ENCODE measurements at places on chromosomes 3 and 15. TPM values are rescaled to one million over a fixed set of nuclear protein-coding genes. Genes with fewer than 3 reads are reported as not detected.

GRCh38 chr15:51883271-51883837, 53.9 kb downstream of the TMOD3 start:
- no peak overlapping the region for H3K4me3 ChIP-seq
- peaks cover 18% of the 10 kb centered on the region for H3K36me3 ChIP-seq
- H3K4me1 ChIP-seq = peaks cover 19% of the 10 kb centered on the region
- no peaks in the 10 kb centered on the region for H3K27me3 ChIP-seq
- H3K27ac ChIP-seq = no peak overlapping the region
- DNase-seq = no peak

DNA sequence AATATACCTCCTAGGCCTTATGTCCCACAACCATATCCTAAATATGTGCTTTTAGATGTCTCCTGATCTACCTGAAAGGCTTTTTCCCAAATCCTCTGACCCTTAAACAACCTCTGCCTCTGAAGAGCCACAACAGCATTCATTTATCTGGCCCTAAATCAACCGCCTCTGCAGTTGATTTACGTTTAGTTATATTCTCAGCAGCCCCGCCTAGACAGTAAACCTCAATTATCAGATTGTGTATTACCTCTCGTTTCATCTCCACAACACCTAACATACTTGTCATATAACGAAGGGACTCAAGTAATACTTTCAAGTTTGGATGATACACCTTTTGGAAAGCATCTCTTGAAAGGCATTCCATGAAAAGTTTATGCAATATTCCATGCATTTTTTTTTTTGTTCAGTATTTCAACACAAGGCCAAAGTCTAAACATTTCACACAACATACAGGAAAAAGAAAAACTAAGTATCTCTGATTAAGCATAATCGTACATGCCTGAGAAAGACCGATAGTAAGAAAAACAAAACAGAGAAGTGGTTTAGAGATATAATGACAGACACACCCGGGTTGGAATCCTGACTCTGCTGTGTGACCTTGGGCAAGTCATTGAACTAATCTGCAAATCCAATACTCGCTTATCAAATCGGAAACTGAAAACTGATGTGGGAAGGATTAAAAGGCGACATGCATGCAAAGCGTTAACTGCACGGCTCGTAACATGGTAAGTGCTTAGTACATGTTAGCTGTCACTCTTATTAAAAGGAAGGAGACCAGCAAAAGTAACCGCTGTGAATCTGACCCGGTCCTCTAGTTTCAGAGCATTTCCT, 778 bp downstream of the CRBN start:
- H3K4me1 ChIP-seq = peaks cover 16% of the 10 kb centered on the region
- DNase-seq = no peak
- H3K4me3 ChIP-seq = peak overlapping the region; percentile 93
- H3K27me3 ChIP-seq = peaks cover 12% of the 10 kb centered on the region

The ZNF501 gene
- 5.0 TPM for total RNA-seq

The LRRK1 gene
- 2.0 TPM for total RNA-seq

DNA sequence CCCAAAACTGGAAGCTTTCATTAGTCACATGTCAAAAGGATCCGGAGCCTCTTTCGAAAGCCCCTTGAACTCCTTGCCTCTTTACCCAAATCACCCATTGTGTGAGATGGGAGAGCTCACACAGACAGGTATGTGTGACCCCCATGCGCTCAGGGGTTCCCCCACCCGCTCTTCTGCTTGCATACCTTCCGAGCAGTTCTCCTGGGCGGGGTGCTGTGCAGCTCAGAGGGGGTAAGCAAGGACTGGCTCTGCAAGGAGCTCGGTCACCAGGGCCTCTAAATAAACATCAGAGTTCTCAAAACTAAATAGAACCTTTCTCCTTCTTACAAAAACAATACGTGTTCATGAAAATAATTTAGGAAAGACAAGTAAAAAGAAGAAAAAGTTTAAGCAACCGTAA, 55.7 kb downstream of the PXYLP1 start:
- DNase-seq = no peak
- H3K4me3 ChIP-seq = no peak overlapping the region
- H3K27ac ChIP-seq = no peak overlapping the region
- H3K4me1 ChIP-seq = peaks cover 12% of the 10 kb centered on the region
- no peaks in the 10 kb centered on the region for H3K27me3 ChIP-seq

Measured in type B pancreatic cell (in vitro differentiated cells).